T-helper 17 cell (primary cell): ENCODE measurements at places on chromosomes 16 and 17. TPM values are rescaled to one million over a fixed set of nuclear protein-coding genes. Genes with fewer than 3 reads are reported as not detected.

Gene P2RX1
- total RNA-seq = 15.0 TPM

Gene ANKRD40
- 24.3 TPM for total RNA-seq

- no peak for DNase-seq
Observed at GRCh38 chr16:74575807-74576643, 30.9 kb downstream of the GLG1 start.

DNA sequence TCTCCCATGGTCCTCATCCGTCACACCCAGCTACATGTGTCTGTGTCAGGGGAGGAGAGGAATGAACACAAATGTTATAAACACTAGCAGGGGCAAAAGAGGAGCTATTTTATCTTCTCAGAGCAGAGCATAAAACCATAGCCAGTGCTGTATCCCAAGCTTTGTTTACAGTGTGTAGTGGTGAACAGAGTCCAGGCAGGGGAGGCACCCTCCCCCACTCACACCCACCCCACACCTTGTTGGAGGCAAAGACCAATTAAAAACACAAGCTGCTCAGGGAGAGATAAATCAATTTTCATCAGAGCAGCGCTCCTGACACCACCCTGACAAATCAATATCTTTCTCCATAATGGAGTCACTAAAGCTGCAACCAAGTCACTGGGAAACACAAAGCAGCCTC is 132.6 kb upstream of the CCL2 start:
- no peak for DNase-seq

DNA sequence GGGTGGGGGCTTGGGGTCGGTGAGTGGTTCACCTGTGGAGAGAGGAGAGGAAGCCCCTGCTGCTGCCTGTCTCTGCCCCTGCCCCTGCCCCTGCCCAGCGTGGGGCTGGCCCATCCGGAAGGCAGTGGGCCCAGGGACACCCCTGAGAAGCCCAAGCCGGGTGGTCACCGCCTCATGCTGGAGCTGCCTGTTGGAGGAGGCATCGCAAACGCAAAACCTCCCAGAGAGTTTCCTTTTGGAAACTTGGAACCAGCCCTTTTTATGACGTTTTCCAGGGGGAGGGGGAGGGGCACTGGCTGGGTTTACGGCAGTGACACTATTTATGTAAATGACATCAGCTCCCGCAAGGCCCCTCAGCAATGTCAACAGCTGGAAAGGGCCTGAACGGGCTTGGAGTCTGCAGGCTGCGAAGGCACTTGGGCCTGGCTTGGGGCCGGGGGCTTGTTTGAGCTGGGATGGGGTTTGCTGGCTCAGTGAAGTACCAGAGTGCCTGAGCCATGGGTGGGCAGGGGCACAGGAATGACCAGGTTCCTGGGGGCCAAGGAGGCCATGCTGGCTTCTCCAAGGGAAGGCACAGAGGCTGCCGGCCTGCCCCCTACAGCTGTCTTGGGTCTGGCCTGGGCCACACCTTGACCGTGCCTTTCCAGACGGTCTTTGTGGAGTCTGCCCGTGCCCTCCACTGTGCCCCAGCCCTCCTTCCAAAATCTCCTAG is 219.5 kb downstream of the NTN1 start:
- no peak for DNase-seq

DNA sequence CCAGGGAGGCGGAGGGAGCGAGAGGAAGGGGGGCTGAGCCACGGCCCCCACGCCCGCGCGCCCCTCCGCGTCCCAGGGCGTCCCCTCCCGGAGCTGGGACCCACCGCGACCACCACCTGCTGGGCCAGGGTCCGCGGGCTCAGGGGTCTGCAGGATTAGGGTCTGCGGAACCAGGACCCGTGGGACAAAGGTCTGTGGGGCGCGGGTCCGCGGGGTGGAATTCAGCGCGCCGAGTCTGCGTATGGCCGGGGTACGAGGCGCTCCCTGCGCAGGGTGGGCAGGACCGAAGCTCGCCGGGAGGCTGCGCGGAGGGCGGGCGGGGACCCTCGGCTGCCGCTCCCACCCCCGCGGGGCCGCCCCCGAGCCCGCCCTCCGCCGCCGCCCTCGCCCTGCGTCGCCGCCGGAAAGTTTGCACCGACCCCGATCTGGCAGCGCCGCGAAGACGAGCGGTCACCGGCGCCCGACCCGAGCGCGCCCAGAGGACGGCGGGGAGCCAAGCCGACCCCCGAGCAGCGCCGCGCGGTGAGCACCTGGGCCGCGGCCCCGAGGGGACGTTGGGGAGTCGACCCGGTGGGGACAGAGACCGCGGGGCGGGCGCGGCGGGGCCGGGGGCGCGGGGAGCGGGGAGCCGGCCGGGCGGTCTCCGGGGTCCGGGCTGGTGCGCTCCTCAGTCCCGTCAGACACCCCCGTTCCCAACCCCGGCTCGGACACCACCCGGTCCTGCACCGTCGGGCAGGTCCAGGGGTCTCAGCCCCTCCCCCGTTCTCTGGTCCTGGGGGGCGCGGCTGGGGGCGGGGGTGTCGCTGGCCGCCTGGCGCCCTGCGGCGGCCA is at the start of gene GCGR:
TSS of gene GCGR (plus strand) at position 423 of the 831 bp plus-strand sequence. CDS start 4,869 bp downstream, outside the sequence.
- no peak for DNase-seq

DNA sequence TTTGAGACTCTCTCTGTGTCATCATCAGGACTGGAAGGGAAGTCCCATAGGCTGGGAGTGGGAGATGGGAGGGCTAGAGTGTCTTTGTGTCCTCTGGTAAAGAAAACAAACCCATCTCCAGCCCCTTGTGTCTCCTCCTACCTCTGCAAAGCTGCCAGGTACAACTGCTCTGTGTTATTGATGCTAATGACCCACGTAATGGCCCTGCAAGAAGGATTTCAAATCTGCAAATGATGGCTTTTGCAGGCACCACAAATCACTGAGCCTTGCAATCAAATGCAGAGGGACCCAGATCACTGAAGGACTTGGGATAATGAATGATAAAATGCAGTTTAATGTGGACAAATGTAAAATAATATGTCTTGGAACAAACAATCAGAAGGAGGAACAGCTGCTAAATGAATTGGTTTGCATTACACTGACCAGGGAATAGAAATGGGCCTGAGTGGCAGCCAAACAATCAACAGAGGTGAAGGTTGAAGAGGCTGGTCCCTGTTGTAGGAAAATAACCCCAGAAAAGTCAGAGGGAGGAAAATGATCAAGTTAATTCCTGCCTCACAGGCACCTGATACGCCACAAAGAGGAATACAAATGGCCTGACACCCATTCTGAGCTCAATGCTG is 425.1 kb downstream of the UTP18 start:
- no peak for DNase-seq

Gene LCAT
- total RNA-seq = 5.7 TPM

Gene TNK1
- 4.8 TPM for total RNA-seq

- no peak for DNase-seq
Observed at GRCh38 chr16:73890186-73891128, 406.2 kb upstream of the PSMD7 start.

DNA sequence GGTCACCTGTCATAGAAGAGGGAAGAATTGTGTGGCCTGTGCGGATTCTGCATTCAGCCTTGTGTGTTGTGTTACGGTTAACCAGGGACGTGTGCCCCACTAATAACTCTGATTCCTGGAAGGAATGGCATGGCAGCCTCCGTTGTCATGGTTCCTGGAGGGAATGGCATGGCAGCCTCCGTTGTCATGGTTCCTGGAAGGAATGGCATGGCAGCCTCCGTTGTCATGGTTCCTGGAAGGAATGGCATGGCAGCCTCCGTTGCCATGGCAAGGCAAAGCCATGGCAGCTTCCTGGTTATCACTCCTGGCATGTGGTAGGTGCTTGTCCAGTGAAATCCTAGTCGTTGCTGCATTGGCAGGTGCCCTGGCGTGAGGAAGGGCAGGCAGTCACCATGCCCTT is 8.9 kb downstream of the SPG7 start:
- no peak for DNase-seq

DNA sequence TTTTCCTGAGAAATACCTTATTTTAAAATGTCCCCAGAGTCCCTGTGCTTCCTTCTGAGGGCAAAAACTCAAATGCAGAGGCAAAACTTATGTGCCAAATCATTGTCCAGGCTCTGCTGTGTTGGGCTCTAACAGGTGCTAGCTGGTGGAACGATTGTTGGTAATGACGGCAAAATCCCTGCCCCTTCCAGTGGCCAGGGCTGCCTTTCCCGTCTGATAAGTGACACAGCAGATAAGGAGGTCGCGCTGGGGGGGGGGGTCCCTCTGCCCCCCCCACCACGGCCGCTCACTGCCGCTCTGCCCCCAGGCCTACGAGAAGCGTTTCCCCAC is 29.1 kb downstream of the SEC14L5 start:
- no peak for DNase-seq

DNA sequence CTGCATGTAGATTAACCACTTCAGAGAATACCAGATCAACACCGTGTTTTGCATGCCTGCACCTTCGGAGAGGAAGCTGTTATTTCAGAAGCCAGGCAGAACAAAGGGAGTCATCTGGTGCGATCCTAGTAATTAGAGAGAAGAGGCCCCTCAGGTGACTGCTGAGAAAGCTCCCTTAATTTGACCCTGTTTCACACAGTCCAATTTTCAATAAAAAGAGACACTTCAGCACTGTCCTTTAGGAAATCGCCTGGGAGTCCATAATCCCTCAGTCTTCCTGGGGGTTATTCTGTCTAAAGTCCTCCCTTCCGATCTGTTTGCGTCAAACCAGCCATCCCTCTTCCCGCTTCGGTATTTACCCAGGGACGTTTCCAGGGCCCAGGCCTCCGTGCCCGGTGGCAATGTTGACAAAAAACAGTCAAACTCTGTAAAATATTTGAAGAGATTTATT is 23.4 kb upstream of the TNRC6C start:
- DNase-seq = no peak

DNA sequence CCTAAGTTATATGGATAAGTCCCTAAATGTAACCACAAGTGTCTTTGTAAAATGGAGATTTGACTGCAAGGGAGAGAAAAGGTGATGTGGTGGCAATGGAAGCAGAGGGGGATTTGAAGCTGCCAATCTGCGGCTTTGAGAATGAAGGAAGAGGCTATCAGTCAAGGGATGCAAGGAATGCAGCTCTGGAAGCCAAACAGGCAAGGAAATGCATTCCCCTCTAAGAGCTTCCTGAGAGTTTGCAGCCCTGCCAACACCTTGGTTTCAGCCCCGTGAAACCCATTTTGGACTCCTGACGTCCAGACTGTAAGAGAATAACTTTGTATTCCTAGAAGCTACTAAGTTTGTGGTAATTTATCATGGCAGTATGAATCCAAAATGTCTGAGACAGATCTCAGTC is 167.3 kb upstream of the MPHOSPH6 start:
- DNase-seq = no peak

- no peak for DNase-seq
Observed at GRCh38 chr16:66524601-66525164, 25.2 kb downstream of the TK2 start.

DNA sequence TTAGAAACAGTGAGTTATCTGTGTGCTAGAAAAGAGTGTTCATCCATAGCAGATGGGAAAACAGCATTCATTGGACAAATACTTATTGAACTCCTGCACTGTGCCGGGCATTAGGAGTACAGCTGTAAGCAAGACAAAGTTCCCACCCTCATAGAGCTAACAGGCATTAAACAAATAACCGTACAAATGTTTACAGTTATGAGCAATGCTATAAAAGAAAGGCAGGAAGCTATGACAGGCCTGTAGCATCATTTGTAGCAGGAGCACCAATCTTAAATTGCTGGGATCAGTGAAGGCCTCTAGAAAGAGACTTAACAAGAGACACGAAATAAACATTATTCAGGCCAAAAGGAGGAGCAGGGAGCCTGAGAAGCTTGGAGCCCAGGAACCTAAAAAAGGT is 15.6 kb downstream of the SDR42E1 start:
- no peak for DNase-seq

GRCh38 chr16:88068476-88069396 is 117.5 kb downstream of the BANP start:
- no peak for DNase-seq

Gene PHOSPHO1
- not detected for total RNA-seq

Gene IRX5
- total RNA-seq = not detected

DNA sequence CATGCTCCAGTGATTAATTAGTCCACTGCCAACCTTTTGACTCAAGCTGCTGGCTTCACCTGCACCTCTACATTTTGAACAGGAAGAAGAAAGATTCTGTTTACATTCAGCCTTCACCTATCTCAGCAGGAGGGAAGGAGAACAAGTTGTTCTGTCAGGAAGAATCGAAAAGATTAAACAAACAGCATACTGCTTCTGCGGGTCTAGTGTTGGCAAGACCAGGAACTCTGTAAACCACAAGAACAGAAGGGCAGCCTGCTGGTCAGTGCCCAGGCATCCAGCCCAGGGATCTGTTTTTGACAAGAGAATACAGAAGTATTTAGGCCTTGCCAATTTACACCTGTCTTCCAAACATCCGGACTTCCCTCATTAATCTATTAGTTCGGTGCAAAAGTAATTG is 189.7 kb downstream of the CHD9NB start:
- DNase-seq = no peak

DNA sequence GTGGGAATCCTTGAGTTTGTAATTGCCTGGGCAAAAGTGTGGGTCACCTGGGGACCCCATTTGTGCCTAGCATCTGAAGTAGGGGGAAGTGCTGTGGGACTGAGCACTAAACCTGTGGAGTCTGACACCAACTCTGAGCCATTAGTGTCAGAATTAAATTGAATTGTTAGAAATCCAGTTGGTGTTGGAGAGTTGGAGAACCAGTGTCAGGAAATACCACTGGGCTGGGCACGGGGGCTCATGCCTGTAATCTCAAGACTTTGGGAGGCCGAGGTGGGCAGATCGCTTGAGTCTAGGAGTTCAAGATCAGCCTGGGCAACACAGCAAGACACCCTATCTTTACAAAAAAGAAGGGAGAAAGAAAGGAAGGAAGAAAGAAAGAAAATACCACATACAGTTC is 67.5 kb upstream of the BRD7 start:
- DNase-seq = no peak

DNA sequence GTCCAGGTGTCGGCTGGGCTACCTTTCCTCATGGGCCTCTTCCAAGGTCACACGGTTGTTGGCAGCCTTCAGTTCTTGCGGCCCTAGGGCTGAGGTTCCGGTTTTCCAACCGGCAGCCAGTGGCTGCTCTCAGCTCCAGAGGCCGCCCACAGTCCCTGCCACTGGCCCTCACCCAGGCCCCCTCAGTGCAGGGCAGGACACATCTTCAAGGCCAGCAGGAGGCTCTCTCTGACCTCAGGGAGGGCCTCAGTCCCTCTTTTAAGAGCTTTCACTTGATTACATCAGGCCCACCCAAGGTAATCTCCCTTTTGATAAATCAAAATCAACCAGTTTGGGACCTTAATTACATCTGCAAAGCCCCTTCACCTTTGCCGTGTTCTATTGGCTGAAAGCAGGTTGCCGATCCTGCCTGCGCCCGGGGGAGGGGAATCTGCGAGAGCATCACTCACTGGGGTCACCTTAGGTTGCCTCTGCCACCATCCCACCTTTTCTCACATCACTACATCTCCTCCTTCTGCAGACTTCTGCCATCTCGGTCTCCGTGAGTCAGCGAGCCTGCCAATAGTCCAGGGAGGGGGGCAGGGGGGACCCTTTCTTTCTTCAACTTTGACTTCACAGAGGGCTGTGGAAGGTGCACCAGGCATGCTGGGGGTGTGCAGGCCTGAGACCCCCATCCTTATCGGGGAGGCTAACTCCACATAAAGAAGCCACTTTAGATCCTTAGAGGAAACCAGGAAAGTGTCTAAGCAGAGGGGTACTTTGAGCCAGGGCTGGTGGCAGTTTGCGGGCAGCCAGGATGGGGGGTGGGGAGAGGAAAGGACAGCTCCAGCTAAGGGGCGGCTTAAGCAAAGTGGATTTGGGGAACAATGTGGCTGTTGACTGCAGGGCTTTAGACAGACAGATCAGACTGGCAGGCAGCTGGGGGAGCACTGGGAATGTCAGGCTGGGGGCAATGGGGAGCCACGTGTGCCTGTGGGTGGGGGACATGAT is 28.8 kb upstream of the NXPH3 start:
- DNase-seq = no peak

Gene MATCAP1
- 16.0 TPM for total RNA-seq
